H9 (cell line): ENCODE measurements at places on chromosomes 1 and 21.

DNA sequence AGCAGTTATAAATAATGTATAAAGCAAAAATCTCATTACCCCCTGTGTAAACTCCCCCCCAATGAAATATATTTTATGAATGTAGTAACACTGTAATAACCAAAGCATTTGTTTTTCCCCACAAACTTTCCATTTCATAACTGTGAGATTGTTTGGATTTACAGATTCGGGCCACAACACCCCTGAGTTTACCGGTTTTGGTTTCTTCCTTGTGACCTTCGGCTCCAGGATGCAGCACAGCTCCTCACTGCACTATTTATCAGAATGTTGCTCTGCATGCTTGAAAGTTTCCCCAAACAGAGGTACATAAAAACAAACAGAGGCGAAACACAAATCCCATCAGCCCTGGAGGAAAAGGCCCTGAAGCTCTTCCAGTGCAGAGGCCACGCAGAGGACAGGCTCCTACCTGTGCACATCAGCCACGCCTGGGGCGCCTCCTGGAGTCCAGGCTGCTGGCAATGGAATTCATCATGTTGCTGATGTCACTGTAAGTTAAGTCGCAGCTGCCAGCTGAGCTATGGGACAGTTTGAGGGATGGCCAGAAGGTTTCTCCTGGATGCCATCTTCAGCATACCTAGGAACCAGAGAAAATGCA lies 122.0 kb downstream of the LMO4 start:
- peaks cover 19% of the 10 kb centered on the region for H3K36me3 ChIP-seq
- no peaks in the 10 kb centered on the region for H3K27me3 ChIP-seq
- H3K27ac ChIP-seq = no peak overlapping the region
- H3K4me1 ChIP-seq = peaks cover 2% of the 10 kb centered on the region; the same call in 1 of the 2 replicates

DNA sequence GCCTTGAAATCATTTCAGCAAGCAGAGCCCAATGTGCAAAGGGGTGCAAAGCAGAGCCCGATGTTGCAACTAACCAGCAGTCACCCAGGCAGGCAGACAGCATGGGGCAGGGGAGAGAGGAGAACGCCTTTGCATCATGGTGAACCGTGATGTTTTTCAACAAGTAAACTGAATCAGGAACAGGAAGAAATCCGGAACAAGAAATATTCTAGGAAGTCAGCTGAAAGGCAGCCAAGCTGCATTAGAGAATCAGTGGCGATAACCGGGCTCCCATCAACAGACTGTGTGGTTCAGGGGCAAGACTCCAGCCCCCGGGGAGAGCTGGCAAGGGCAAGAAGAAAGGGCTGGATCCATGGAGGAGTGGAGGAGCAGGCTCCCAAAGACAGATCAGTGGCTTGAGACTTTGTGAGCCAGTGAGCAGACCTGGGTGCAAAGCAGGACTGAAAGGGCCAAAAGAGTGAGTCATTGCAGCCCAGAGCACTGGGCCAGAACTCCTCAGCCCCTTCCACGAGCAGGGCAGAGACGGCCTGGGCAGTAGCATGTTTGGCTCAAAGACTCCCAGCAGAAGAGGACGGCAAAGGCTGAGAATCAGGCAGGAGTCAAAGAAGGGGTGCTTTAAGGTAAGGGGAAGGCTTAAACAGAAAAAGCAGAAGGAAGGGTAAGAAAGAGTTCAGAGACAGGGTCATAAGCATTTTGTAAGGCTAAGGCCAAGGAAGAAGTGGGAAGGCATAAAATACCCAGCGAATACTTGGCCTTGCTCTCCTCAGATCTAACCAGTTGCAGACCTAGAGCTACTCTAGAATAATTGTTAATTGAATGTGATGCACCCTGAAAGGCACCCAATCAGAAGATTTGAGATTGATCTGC lies 155.0 kb downstream of the SETD4 start:
- H3K4me3 ChIP-seq = no peak overlapping the region
- DNase-seq = no peak
- no peak overlapping the region for H3K27ac ChIP-seq

DNA sequence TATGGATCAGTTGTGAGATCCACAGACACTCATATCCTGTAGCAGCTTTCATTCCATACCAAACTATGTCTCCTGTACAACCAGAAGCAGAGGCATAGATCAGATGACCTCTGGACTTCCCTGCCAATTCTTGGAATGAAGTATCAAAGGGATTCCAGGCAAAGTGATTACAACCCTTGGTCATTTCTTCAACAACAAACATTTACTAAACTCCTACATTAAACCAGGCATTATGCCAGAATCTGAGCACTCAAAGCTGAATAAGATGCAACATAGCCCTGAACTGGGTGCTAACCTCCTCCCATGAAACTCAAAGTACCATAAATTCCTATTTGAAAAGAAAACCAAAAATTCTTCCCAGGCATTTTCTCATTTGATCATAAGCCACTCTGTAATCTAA lies 121.2 kb upstream of the SGIP1 start:
- no peak for DNase-seq
- H3K36me3 ChIP-seq = peaks cover 38% of the 10 kb centered on the region
- H3K27me3 ChIP-seq = no peaks in the 10 kb centered on the region; the same call in 1 of the 2 replicates
- H3K4me3 ChIP-seq = no peak overlapping the region
- H3K27ac ChIP-seq = no peak overlapping the region
- H3K4me1 ChIP-seq = no peaks in the 10 kb centered on the region

- no peak overlapping the region for H3K27ac ChIP-seq
- H3K4me1 ChIP-seq = no peaks in the 10 kb centered on the region
- no peaks in the 10 kb centered on the region for H3K27me3 ChIP-seq
- no peak for DNase-seq
- H3K36me3 ChIP-seq = no peaks in the 10 kb centered on the region; the same call in 1 of the 2 replicates
Measured at GRCh38 chr21:14454016-14455009, 71.4 kb upstream of the HSPA13 start.

DNA sequence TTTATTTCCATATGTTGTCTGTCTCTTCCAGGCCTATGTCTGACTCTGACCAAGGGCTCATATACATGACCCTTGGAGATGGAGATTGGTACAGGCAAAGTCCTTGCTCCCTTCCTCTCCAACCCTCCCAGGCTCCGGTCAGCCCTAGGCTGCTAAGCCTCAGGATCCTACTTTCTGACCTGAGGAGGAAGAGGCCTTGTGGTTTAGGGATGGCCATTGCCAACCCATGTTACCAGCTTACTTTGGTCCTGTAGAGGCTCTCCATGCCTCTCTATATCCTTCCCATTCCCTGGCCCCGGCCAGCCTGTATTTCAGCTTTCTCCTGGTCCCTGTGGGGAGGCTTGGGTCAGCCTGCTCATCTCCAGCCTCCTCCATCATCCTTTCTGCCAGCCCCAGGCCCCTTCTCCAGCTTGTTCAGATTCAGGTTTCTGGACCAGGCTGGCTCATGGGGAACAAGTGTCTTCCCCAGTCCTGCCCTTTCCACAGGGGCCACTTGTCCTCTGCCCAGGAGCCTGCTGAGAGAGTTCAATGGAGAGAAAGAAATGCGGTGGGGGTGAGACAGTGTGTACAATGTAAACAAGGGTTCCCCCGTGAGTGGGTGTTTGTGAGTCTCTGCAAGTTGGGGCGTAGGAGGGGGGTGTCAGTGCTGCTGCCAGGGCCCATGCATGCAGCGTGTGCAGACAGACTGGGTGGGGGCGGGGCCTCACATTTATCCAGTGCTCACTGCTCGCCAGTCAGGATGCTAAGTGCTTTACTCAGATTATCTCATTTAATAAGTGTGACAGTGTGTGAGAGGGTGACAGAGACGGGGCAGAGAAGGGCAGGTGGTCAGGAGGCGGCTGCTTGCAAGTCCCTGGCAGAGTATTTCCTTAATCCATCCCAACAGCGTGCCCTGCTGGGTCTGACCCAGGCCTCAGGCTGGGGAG lies 31.3 kb upstream of the FOXO6 start:
- H3K27ac ChIP-seq = no peak overlapping the region
- H3K27me3 ChIP-seq = no peaks in the 10 kb centered on the region
- no peak for DNase-seq

- H3K36me3 ChIP-seq = peaks cover 3% of the 10 kb centered on the region
- H3K27me3 ChIP-seq = no peaks in the 10 kb centered on the region
- H3K27ac ChIP-seq = no peak overlapping the region
- H3K4me3 ChIP-seq = no peak overlapping the region; the same call in 2 of the 3 replicates
- no peaks in the 10 kb centered on the region for H3K4me1 ChIP-seq
- peak; percentile 78 for DNase-seq
Measured at GRCh38 chr21:36209626-36210171, 53.1 kb downstream of the DOP1B start.

DNA sequence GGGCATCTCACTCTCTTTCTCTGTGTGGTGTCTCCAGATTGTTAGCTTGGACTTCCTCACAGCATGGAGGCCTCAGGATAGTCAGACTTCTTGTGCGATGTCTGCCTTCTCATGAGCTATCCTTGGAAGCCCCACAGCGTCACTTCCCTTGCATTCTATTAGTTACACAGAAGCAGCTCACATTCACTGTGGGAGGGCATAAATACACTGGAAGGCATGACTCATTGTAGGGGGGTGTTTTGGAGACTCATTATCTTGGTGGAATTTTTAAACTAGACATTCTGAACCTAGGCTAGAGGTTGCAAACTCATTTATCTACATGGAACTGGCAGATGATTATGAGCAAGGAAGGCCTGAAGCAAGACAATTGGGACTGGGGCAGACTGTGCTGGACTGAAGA lies 21.4 kb upstream of the FASLG start:
- H3K27ac ChIP-seq = no peak overlapping the region
- H3K4me3 ChIP-seq = no peak overlapping the region
- H3K27me3 ChIP-seq = no peaks in the 10 kb centered on the region
- H3K36me3 ChIP-seq = no peaks in the 10 kb centered on the region
- no peaks in the 10 kb centered on the region; the same call in 1 of the 2 replicates for H3K4me1 ChIP-seq

GRCh38 chr1:226125831-226126230 lies 60.7 kb downstream of the ACBD3 start:
- DNase-seq = no peak
- H3K4me1 ChIP-seq = peaks cover 6% of the 10 kb centered on the region; the same call in 1 of the 2 replicates
- H3K27me3 ChIP-seq = no peaks in the 10 kb centered on the region
- H3K36me3 ChIP-seq = no peaks in the 10 kb centered on the region
- no peak overlapping the region for H3K4me3 ChIP-seq

- no peaks in the 10 kb centered on the region for H3K36me3 ChIP-seq
- H3K4me1 ChIP-seq = peaks cover 6% of the 10 kb centered on the region; the same call in 1 of the 2 replicates
- H3K4me3 ChIP-seq = no peak overlapping the region
- no peak for DNase-seq
Measured at GRCh38 chr1:27623327-27624212, 11.4 kb downstream of the FGR start.

- H3K27ac ChIP-seq = no peak overlapping the region
- no peak for DNase-seq
- no peaks in the 10 kb centered on the region for H3K4me1 ChIP-seq
- no peak overlapping the region for H3K4me3 ChIP-seq
- H3K36me3 ChIP-seq = peaks cover 44% of the 10 kb centered on the region
Measured at GRCh38 chr1:32303997-32304622, 12.2 kb downstream of the HDAC1 start.

- no peak overlapping the region for H3K27ac ChIP-seq
- no peaks in the 10 kb centered on the region for H3K27me3 ChIP-seq
- DNase-seq = no peak
- H3K4me1 ChIP-seq = peaks cover 2% of the 10 kb centered on the region; the same call in 1 of the 2 replicates
Measured at GRCh38 chr1:57238233-57238781, 185.6 kb downstream of the DAB1 start.

GRCh38 chr1:71787699-71788098 lies 494.6 kb downstream of the NEGR1 start:
- no peak overlapping the region for H3K27ac ChIP-seq
- no peaks in the 10 kb centered on the region for H3K27me3 ChIP-seq
- H3K4me3 ChIP-seq = no peak overlapping the region

DNA sequence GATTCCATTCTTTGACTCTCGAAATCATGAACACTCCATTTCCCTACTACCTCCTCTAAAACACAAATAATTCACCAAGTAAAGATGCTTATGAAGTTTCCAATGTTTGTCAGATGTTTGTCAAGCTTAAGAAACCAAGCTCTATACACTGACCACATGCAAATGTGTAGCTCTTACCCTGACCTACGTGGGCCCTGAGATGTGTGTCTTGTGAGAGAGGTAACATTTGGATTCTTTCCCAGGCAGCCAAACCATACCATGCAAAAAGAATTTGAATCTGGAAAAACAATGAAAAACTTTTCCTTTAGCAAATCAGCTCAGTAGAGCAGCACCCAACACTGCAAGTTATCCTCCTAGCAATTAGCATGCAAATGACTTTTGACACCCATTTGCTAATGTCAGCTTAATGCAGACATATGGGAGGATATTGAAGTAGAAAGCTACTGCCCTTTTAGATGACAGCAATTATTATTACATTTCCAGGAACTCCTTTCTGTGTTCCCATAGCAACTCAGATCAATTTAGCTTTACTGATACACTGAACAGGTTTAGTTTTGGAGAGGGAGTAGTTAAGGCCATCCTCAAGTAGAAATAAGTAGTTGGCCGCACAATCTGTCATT lies 83.2 kb upstream of the RGS4 start:
- H3K4me3 ChIP-seq = no peak overlapping the region
- no peak for DNase-seq
- no peak overlapping the region for H3K27ac ChIP-seq
- no peaks in the 10 kb centered on the region for H3K27me3 ChIP-seq
- peaks cover 2% of the 10 kb centered on the region; the same call in 1 of the 2 replicates for H3K4me1 ChIP-seq

- no peaks in the 10 kb centered on the region; the same call in 2 of the 3 replicates for H3K36me3 ChIP-seq
- H3K4me3 ChIP-seq = no peak overlapping the region
- H3K4me1 ChIP-seq = no peaks in the 10 kb centered on the region
Measured at GRCh38 chr1:50349242-50349565, 74.0 kb downstream of the DMRTA2 start.

- H3K36me3 ChIP-seq = no peaks in the 10 kb centered on the region; the same call in 1 of the 2 replicates
- no peak for DNase-seq
- H3K27me3 ChIP-seq = no peaks in the 10 kb centered on the region
- H3K27ac ChIP-seq = no peak overlapping the region
- H3K4me1 ChIP-seq = no peaks in the 10 kb centered on the region
Measured at GRCh38 chr1:82837766-82838465, 1037.2 kb downstream of the ADGRL2 start.

DNA sequence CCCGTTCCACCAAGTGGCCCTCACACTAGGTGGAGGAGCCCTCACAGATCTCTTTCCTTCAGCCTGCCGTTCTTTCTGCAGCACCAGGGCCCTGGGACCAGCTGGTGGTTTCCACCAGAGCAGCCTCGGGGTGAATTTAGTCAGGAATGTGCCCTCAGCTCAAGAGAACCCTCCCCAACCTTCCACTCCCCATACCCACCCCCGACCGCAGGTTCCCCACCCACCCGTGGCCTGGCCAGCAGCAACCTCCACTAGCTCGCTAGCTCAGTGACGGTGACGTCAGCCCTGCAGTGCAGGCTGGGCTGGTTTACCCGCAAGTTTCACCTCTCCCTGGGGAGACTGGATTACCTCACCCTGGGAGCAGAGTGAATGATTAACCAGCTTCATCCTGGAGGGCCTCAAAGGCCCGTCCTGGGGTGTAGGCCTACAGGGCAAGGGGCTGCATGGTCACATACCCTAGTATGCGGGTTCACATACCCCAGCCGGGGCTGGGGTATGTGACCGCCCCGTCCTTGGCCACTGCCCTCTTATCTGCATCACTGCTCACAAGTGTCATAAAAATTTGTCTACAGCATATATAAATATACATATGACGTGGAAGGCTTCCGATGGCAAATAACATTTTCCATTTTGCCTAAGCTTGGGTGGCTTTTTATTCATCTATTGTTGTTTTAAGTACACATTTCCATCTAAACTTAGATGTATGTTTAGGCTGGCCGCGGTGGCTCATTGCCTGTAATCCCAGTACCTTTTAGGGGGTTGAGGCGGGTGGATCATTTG lies 24.5 kb downstream of the ELF3 start:
- no peak overlapping the region for H3K27ac ChIP-seq
- H3K4me1 ChIP-seq = no peaks in the 10 kb centered on the region; the same call in none of the 2 replicates
- no peak overlapping the region for H3K4me3 ChIP-seq
- no peak for DNase-seq

GRCh38 chr21:17371450-17371849 lies 141.4 kb upstream of the CXADR start:
- DNase-seq = no peak
- peaks cover 9% of the 10 kb centered on the region for H3K36me3 ChIP-seq
- no peak overlapping the region for H3K4me3 ChIP-seq
- no peaks in the 10 kb centered on the region; the same call in 1 of the 2 replicates for H3K4me1 ChIP-seq
- H3K27ac ChIP-seq = no peak overlapping the region
